A549 (cell line): ENCODE measurements at places on chromosomes 2 and 18.

DNA sequence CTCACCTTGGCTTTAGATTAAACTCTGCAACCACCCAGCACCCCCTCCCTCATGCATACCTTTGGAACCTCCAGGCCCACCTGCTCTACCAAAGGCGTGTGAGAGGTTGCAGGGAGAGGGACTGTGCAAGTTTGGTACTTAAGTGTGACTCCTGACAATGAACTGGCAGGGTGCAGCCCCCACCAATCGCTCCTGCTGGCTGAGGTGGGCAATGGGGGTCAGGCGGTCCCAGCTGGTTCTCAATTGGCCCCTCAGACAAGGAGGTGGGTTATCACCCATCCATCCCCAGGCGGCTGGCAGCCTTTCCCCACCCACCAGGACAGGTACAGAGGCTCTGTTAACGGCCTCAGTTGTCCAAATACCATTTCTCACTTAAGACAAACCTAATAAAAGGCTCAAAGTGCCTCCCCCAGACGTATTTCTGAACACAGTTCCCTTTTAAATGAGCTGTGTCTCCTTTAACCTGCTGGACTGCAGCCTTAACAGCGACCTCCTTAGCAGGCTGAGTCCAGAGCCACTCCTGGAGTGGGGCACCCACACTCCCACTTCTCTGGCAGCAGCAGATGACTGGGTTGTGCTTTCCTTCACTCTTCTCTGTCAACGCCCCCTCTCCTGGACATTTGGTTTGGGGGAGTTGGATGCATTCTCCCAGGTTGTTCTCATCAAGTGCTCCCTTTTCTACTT is 169.2 kb upstream of the SMAD2 start:
- DNase-seq = no peak

DNA sequence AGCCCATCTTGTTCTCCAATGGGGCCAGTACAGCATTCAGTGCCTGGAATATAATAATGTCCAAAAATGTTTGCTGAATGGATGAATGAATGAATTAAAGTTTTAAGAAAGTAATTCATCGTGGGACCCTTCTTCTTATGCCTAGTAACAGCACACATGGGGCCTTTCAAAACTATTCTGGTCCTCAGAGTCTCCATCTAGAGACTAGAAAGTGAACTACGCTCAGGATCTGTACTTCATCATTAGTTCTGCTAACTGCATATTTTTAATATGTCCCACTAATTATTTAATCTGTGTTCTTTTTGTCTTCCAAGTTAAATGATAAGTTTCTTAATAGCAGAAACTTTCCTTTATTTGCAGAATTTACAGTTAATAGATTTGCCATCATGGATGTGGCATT is 172.5 kb downstream of the SMAD2 start:
- DNase-seq = no peak

- DNase-seq = peak; percentile 60
Measured at GRCh38 chr2:157838442-157839161, 37.5 kb downstream of the ACVR1 start.

DNA sequence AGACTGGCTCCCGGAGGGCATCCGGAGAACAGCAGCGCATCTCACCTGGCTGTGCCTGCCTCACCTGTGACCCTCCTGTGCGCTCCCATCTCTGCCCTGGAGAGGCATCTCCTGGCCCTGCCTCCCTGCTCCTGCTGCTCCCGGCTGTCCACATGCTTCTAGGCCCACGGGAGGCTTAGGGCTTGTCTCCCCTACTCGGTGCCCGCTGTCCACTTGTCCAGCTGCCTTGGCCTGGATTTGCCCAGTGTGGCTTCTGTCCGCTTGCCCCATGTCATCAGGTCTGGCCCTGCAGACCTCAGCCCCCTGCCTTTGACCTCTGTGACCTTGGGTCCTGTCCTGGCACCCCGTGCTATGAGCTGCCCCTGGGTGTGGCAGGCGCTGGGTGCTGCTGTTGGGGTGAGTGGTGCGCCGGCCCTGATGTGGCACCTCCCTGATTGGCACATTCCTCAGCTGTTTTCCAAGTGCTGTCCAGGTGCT is 4.5 kb downstream of the BOK start:
- DNase-seq = no peak

DNA sequence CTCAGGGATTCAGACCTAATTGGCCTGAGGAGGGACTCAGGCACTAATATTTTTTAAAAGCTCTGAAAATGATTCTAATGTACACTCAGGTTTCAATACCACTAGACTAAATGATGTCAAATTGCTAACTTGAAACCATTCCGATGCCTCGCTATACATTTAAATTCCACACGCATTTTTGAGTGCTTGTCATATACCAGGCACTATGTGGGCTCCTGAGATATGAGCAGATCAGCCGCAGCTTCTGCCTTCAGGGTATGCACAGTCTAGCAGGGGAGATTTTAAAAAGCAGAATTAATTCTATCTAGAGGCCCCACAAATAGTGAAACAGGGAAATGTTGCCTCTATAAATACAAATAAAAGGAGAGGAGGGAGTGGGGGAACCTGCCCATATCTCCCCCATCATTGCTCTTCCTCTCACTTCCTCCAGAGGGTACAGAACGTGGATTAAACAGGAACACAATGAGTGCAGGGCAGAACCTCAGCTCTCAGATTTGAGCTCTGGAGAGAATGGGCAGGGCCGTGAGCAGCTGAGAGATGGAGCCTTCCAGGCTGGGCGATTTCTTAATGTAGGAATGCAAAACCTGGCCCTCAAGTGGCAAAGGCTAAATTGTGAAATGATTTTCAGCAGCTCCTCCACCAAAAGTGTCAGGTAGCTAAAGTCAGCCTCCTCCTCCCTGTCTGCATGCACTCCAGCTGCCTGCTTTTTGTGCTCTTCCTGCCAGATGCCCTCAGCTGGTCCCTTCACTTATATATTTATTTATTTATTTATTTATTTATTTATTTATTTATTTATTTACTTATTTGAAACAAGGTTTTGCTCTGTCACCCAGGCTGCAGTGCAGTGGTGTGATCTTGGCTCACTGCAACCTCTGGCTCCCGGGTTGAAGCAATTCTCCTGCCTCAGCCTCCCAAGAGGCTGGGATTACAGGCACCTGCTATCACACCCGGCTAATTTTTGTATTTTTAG is 24.6 kb upstream of the LBH start:
- DNase-seq = peak; percentile 21

DNA sequence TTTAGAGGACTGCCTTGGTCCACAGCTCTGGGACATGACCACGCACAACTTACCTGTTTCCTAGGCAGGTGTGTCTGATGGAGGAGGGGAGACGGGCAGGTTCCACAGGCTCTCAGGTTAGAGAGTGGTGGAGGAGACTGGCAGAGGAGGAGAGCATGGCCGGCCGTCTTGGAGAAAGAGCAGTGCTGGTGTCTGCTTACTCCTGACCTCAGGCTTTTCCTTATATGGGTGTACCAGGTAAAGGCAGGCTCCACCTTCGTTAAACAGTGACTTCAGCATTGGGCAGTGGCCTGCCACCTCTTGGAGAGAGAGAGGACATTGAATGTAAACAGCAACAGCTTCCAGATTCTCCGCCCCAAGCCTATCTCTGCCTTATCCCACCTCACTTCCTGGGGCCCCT is at the start of gene CAPN13:
Gene CAPN13 (minus strand): TSS at position 198 of the 400 bp plus-strand sequence. CDS start 20,121 bp downstream, outside the sequence.
- DNase-seq = no peak

GRCh38 chr2:45403036-45403435 is 208.0 kb downstream of the SRBD1 start:
- DNase-seq = no peak

GRCh38 chr2:174362949-174363348 is 28.2 kb downstream of the SP9 start:
- no peak for DNase-seq

DNA sequence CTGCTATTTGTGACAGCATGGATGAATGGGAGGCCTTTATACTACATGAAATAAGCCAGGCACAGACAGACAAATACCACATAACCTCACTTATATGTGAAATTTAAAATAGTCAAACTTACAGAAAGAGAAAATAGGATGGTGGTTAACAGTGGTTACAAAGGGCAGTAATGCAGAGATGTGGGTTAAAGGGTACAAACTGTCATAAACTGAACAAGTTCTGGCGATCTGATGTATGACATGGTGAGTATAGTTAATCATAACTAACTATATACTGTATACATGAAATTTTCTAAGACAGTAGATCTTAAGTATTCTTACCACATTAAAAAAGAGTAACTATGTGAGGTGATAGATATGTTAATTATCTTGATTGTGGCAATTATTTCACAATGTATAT is 558.1 kb upstream of the ZNF804A start:
- no peak for DNase-seq
